ENCODE measurements at places on chromosomes 1 and 21.

DNA sequence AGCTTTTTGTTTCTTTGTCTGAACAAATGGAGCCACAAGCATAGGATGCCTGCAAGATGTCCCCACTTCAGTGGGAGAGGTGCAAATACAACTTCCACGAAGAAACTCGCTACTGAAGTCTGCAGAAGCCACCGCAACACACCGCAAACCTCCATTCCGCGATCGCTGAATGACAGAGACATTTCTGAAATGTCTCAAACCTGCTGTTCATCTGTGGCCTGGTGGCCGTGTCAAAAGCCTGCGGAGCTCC is 1.0 kb downstream of the TP53BP2 start:
- DNase-seq = no peak

DNA sequence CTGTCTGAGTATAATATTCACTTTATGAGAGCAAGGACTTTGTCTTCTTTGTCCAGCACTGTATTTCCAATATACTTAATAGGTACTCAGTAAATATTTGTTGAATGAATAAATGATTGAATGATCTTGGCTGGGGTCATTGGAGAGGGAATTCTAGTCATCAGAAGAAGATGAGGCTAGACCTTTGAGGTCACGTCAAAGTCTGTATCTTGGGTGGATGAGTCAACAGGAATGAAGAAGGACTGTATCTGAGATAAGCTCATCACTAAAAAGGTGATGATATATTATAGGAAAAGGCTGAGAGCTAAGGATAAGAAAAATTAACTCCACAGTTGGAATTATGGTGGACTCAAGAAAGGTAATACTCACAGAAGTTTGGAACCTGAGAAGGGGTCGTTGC is 125.1 kb upstream of the MAGI3 start:
- no peak for DNase-seq

DNA sequence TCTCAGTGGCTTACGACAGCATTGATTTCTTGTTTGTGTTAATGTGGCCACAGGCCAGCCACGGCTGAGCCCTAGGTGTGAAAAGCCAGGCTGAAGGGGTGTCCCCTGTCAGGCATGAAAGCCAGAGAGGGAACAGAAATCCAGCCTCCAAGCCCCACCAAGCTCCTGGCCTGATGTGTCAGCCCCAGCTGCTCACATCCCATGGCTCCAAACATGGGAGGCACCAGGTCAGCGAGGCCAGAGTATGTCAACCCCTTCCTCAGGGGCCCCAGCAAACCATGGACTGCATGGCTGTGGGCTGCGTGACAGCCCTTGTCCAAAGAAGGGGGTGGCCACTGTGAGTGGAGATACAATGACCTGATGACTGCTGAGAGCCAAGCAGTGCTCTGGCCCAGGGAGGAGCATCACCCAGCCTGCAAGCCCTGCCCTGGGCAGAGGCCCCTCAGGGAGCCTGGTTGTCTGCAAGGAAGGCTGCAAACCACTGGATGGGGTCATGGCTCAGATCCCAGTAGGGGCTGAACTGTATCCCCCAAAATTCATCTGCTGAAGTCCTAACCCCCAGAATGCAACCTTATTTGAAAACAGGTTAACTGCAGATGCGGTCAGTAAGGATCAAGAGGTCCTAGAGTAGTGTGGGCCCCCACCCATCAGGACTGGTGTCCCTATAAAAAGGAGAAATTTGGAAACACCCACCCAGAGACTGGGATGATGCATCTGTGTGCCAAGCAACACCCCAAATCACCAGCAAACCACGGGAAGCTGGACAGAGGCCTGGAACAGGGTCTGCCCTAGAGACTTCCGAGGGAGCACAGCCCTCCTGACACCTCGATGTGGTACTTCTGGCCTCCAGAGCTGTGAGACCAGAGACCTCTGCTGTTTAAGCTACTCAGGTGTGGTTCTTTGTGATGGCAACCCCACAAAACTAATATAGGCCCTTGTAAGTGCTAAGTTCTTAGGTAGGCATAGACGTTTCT is 3.3 kb upstream of the MX2 start:
- DNase-seq = no peak

DNA sequence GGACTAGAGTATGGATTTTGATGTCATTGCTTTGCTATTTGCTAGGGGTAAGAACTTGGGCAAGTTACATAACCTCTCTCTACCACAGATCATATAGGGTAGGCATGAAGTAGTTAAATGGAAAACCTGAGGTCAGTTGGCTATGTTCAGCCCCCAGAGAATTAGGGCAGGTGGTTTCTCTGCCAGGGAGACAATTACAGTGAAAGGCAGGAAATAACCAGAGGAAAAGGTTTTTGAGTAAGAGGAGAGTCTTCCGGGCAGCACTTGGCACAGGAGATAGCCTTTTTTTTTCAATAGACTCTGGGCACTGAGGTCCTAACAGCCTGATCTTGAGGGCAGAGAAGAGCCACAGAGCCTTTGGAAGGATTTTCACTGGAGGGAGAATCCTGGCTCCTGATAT is 16.7 kb upstream of the SERBP1 start:
- no peak for DNase-seq

DNA sequence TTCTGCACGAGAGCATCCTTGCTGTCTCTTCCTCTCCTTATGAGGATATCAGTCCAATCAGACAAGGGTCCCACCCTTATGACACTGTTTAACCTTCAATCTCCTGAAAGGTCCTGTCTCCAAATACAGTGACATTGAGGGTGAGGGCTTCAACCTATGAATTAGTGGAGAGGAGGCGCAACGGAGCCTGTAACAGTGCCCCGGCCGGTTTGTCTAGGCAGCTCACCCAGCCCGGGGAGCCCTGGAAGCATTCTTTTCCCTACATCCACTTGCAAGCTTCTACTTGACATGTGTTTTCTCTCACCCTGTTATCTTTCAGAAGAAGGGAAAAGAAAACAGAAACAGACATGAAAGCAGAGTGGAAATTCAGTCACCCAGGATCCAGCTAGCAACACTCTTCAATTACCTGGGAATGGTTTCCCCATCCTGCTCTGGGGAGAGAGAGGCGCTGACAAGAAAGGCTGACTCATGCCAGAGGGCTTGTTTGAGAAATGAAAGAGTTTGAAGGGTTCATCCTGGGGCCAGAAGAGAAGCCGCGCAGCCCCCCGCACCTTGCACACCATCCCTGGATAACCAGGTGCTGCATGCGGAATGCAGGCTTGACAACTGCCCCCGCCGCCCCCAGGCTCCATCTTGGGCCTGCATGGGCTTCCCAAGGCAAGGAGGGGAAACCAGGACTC is 394.9 kb downstream of the NPHP4 start:
- DNase-seq = no peak

DNA sequence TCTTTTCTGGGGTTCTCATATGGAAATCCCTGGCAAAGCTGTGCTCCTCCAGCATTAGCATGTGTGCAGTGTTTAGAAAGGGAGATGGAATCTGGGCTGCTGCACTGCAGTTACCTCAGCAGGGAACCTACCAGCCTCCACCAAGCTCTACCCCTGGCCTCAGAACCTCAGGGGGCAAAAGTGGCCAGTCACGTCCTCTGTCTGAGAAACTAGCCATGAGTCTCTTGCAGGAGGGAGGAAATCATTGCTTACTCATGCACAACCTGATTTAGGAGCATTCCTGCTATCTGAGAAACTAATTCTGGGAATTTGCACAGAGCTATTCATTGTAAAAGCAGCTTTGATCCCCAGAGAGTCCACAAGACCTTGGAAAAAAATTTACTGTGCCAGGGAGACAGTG is 80.6 kb upstream of the IPO9 start:
- DNase-seq = no peak

DNA sequence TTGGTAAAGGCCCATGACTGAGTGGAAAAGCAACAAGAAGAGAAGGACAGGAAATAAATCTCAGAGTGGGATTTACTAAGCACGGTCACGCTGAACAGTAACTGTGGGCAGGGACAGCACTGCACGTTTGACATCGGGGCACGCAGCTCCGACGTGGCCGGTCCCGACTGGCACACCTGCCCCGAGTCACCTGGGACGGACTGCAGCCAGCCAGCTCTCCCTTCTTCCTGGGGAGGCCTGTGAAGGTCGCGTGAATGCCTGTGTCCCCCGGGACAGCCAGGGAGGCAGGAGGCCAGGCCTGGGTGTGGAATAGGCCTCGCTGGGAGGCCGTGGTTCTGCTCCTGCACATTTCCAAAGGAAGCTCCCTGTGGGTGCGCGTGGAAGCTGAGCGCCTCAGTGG is 140.2 kb downstream of the PRDM16 start:
- DNase-seq = no peak

GRCh38 chr1:207603777-207604176 is 41.2 kb upstream of the CR1L start:
- DNase-seq = peak; percentile 12

DNA sequence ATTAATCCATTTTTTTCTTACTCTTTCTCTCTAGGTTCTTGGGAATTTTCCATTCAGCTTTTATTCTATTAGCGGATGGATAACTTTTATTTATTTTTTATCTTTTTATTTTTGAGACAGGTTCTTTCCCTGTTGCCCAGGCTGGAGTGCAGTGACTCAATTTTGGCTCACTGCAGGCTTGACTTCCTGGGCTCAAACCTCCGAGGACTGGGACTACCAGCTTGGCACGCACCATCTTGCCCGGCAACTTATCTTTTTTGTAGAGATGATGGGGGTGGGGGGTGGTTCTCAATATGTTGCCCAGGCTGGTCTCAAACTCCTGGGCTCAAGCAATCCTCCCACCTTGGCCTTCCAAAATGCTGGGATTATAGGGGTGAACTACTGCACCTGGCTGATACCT is 36.1 kb upstream of the CHIT1 start:
- no peak for DNase-seq

DNA sequence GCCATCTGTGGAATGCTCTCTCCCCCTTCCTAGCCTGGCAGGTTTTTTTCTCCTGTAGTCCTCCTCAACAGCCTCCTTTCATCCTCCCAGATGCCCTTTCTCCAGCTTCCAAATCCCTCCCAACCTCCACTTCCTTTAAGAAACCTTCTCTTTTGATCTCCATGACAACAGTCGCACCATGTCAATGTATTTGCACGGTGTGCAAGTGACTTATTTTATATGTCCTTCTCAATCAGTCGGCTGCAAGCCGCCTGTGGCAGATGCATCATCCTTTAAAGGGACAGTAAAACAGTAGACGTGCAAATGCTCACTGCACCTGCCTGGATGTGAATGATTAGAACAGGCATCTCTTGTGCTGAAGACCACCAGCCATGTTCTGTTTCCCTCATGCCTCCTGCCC is 285.2 kb downstream of the PCP4 start:
- no peak for DNase-seq

DNA sequence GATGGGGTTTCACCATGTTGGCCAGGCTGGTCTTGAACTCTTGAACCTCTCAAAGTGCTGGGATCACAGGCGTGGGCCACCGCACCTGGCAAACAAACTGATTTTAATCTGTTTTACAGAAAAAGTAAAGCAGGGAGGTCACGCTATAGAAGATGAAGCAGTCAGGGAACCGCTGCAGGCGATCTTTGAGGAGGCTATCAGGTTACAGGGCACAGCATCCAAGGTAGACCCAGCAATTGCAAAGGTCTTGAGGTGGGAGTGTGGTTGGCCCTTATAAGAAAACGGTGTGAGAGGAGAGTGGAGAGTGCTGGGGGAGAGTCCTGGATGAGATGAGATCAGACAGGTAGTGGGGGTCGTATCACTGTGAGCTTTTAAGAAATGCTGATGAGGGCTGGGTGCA is 2.6 kb upstream of the TMCO4 start:
- DNase-seq = no peak

GRCh38 chr1:210681158-210681557 is 352.5 kb downstream of the HHAT start:
- DNase-seq = no peak

- no peak for DNase-seq
Observed at GRCh38 chr21:45302082-45303061, 14.7 kb upstream of the POFUT2 start.

DNA sequence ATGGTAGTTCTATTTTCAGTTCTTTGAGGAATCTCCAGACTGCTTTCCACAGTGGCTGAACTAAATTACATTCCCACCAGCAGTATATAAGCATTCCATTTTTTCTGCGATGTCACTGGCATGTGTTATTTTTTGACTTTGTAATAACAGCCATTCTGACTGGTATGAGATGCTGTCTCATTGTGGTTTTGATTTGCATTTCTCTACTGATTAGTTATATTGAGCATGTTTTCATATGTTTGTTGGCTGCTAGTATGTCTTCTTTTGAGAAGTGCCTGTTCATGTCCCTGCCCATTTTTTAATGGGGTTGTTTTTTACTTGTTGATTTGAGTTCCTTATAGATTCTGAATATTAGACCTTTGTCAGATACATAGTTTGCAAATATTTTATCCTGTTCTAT is 87.9 kb downstream of the RPS6KC1 start:
- DNase-seq = no peak

DNA sequence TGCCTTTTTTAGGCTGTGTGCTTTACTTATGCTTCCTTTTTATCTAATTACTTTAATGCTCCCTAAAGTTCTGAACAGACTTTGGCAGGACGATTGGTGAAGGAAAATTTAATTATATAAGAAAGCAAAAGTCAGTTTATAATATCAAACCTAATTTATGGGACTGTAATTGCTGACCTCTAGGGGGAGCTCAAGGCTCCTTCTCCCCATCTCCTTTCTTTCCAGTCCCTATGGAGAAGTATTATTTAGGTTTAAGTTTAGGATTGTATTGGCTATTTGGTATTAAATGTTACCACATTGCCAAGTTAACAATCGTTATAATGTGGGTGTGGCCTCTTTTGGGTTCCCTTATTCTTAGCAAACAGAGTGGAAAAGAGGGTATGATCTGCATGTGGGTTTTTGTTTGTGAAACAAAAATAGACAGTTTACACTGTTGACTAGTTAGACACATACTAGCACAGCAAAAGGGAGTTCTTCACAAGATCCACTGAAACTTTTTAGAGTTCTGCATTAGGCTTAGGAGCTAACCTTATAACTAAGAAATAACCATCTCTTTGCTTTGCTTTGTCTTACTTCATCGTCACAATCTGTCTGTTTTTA is 48.2 kb upstream of the TNFSF4 start:
- DNase-seq = peak; percentile 46

DNA sequence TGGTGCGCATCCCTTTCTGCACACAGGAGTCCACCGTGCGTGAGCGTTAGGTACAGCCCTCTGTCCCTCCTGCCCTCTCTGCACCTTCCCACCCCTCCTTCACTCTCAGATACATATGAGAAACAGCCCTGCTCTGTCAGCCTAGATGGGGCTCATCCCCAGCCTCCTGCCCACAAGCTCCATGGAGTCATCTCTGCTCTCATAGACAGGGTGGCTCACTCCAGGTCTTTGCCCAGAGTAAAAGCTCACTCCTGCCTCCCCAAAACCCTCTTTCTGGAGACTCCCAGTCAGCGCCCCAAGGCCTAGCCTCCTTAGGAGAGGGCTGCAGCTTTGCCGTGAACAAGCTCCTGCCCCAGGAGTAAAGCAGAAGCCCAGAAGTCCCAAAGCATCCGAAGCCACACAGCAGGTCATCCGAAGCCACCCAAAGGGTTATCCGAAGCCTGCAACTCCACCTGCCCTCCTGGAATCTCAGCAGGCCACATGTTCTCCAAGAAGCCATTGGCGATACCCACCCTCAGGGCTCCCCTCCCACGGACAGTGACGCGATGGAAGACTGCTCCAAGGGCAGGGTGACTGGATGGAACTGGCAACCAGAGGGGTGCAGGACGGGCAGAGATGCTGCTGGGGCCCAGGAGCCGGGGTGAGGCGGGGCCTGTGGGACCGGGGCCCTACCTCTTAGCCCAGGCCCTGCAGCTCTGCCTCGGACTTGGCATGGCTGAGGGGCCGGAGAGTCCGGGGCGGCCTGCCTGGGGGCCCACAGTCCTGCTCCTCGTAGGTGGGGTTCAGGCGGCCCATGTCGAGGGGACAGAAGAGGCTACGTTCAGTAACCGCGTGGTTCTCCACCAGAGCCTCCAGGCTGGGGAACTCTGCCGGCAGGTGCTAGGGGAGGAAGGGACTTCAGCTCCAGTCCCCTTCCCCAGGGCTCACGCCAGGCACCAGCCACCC is 3.6 kb upstream of the KIF17 start:
- no peak for DNase-seq
